ENCODE measurements at places on chromosomes 13 and 19.

DNA sequence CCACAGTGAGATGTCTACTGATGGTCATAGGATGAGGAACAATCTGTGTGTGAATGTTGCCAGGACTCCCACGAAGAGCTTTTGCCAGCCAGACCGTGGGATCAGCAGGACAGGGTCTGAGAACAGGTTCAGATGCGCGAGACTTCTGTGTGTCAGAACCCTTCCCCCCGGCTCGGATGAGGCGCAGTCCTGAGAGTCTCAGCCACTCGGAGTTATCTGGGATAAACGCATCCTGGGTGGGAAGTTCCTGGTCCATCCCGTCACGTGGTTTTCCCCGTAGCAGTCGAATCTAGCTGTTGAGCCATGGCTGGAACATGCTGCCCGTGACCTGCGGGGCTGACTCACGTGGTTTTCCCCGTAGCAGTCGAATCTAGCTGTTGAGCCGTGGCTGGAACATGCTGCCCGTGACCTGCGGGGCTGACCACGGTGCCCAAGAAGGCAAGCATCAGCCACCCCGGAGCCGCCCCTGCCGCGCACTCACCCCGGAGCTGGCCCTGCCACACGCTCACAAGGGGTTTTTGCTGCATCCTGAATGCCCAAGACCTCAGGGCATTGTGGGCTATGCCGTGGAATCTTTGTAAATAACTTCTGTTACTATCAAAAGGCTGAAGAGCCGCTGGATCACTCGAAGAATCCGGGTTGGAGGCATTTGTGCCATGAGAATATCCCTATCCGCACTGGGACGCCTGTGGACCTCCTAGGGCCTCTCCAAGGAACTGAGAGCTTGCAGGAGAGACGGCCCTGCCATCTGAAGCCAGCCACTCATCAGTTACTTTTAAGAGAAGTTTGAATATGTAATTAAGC, 130.8 kb upstream of the MCF2L start:
- no peak for DNase-seq

- no peak for DNase-seq
Observed at GRCh38 chr19:13053761-13054625, 48.7 kb downstream of the LYL1 start.

GRCh38 chr13:59691501-59692066, 472.1 kb downstream of the DIAPH3 start:
- DNase-seq = no peak

DNA sequence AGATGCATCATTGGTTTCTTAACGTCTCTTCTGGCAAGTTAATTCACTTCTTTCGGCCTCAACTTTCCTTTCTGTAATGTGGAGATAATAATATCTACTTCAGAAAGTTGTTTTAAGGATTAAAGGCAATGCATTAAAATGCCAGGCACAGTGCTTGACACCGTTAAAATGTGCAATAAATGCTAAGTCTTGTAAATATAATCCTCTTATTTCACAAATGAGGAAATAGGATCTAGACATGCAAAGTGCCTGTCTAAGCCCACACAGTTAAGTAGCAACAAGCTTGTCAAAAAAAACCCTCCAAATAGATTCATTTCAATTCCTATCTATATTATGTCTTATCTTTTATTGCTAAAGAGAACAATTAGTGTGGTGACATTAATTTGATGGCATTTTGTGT, 86.4 kb upstream of the TSC22D1 start:
- DNase-seq = no peak

DNA sequence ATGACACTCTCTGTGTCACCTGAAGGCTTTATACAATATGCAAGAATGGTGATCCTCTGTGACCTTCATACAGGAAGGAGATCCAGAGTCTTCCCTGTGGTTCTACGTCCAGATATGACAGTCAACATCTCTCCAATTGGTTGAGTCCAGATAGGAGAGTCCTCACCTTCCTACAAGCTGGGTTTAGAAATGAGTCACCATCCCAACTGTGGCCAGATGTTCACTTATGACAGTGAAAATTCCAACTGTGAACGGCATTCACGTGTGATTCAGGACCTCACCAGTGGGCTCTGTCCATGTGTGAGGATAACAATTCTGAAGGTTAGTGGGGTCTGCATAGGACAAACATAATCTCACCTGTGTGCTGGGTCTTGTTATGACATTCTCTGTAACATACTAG, 52.5 kb upstream of the ZNF728 start:
- DNase-seq = no peak
